Fibroblast of villous mesenchyme (primary cell): ENCODE measurements at places on chromosomes 2 and 18. TPM values are rescaled to one million over a fixed set of nuclear protein-coding genes. Genes with fewer than 3 reads are reported as not detected.
A peak's percentile ranks its signal among the peaks of the same experiment; 100 is the strongest.

The ANKRD23 gene
- 1.3 TPM in 2 replicates for total RNA-seq

The TMEM247 gene
- total RNA-seq = 0.32 TPM in 1 of 2 replicates, not detected in the other

The B3GNT7 gene
- total RNA-seq = 0.43 and 0.64 TPM in 2 replicates

The ANKRD30BL gene
- total RNA-seq = not detected in 2 replicates

The LIMS4 gene
- total RNA-seq = 27.2 and 37.7 TPM in 2 replicates

GRCh38 chr2:221629468-221629867 lies 57.4 kb upstream of the EPHA4 start:
- peak; percentile 14 for DNase-seq

DNA sequence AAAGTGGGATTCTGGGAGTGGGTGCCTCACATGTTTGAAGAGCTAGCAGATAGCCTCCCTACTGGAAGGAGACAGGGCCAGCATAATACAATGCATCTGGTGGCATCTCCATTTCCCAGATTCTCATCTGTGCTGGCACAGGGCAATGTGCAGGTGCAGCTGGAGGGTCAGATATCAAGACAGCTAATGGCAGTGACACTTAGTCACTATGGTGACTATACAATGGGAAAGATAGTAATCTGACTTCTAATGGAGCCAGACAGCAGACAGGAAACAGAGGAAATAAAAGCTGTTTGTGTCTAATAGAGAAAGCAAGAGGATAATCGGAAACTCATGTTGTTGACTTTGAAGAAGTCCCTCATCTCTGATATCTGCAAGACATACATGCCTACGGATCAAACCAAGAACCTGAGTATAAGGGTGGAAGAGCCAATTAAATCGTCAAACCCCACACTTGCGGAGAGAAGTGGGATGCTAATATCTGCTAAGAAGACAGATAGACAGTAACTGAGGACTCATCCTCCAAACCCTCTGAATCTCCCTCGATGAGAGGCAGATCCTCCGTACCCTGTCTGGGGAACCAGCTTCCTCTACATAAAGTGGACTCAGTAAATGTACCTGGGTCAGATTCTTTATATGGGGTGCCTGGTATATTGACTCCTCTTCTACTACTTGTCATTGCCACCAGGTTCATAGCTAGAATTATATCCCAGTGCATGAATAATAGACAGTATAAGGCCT lies 692.7 kb downstream of the SOCS6 start:
- no peak for DNase-seq

DNA sequence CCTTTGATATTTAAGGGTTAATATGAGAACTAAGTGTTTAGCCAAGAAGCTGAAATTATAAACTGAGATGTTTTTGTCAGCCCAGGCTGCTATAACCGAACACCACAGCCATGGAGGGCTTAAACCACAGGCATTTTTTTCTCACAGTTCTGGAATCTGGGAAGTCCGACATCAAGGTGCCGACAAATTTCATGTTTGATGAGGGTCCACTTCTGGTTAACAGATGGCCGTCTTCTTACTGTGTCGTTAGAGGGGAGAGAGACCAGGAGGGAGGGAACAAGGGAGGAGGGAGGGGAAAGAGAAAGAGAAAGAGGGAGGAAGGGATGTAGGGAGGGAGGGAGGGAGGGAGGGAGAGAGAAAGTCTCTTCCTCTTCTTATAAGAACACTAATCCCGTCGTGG lies 6.5 kb upstream of the CNDP2 start:
- peak; percentile 79 for DNase-seq

GRCh38 chr2:100067784-100068183 lies 74.6 kb downstream of the AFF3 start:
- no peak for DNase-seq

DNA sequence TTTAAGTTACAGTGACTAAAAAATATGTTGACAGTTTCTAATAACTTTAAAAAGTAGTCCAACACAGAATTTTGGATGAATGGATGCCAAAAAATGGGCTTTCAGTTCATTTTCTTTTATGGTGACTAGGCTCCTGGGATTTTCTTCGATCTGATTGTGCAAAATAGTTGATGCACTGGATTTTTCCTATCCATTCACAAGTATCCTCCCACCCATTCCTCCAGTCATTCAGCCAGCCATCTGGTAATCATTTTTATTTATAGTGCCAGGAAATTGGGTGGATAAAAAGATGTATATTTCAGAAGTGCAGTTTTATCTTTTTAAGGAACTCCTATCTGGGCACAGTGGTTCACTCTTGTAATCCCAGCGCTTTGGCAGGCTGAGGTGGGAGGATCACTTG lies 175.1 kb downstream of the PTPRM start:
- DNase-seq = no peak

DNA sequence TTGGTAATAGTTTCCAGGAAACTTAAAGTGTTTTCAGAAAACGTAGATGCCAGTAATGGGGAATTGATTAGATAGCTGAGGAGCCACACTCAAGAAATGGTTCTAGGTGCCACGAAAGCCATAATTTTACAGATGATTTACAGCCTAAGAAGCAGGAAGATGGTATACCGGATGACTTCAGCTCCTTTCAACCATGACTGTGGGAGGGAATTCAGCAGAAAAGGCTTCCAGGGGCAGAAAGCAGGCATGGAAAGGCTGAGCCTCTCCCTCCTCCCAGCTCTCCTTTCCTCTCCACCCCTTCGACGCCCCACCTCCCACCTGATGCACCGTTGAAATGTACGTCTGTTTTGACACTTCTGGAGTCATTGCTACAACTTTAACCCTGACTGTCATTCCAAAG lies 68.6 kb upstream of the SMIM21 start:
- no peak for DNase-seq

- DNase-seq = no peak
These were observed 90.4 kb downstream of the OSBPL6 start for GRCh38 chr2:178284613-178285286.
